Psoas muscle (tissue), 8 donors: ENCODE measurements at places on chromosomes 16 and 17. TPM values are rescaled to one million over a fixed set of nuclear protein-coding genes. Genes with fewer than 3 reads are reported as not detected.

Gene CMTM4
- 2.3 TPM for polyA plus RNA-seq

Gene CMTM1
- 0.25 TPM for polyA plus RNA-seq

Gene NOG
- 0.60 TPM for polyA plus RNA-seq

DNA sequence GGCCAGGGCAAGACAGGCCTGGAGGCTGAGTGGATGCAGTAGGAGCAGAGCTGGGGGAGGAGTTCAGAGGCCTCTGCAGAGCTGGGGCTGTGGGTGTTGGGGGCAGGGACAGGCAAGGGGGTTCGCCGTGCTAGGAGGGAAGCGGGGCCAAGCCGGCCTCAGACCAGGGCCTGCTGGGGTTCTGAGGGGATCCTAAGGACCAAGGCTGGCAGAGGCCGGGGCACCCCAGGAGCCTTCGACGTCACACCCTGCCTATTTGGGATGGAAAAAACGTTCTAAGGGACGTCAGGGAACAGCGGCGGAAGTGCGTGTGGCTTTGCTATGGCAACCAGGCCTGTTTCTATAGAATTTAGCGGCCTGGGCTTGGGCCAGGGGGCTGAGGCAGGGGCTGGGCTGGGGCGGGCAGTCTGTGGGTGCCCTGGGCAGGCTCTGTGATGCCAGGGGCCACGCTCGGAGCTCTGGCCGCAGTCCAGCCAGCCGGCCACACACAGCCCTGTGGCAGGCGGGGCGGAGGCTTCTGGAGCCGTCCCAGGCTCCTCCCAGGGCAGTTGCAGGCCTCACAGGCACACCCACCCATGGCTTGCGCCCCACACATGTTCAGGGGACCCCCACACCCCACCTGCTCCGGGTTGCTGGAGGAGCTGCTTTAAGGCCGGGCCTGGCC lies 3.7 kb downstream of the TRAF7 start:
- H3K4me1 ChIP-seq = peaks cover 39% of the 10 kb centered on the region
- H3K36me3 ChIP-seq = no peaks in the 10 kb centered on the region
- no peaks in the 10 kb centered on the region for H3K27me3 ChIP-seq

DNA sequence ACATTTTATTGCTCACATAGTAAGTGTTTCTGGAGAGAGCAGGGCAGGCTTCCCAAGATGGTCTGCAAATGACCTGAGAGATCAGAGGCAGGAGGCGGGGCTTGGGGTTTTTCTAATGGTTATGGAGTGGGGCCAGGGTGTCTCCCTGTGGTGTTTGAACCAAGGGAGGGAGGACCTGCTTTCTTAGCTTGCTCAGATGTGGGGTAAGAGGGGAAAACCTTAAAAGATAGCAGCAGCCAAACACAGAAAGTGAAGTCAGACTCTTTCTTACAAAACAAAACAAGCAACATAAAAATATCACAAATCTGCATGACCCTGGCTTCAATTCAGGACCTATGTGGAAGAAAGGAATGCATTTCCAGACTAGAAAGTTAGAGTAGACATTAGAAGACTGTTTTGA lies 22.9 kb upstream of the DNAJA2 start:
- H3K27ac ChIP-seq = no peak overlapping the region
- H3K4me3 ChIP-seq = no peak overlapping the region
- H3K27me3 ChIP-seq = no peaks in the 10 kb centered on the region
- no peaks in the 10 kb centered on the region for H3K36me3 ChIP-seq
- no peaks in the 10 kb centered on the region for H3K4me1 ChIP-seq

DNA sequence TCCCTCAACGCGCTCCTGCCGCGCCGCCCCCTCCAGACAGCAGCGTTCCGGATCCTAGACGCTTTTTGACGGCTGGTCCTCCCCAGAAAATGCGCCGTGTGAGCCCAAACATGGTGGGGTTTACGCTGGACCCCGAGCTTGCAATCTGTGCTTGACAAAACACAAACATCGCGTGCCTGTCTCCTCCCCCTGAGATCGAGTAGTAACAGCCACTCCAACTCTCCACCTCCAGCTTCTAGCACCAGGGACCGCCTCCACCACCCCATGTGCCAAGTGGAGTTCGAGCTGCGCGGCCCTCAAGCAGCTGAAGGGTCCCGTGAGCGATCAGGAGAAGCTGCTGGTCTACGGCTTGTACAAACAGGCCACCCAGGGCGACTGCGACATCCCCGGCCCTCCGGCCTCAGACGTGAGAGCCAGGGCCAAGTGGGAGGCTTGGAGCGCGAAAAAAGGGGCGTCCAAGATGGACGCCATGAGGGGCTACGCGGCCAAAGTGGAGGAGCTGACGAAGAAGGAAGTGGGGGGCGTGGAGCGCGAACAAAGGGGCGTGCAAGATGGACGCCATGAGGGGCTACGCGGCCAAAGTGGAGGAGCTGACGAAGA lies 656 bp upstream of the GEMIN4 start:
- DNase-seq = peak; percentile 79
- H3K27ac ChIP-seq = peak overlapping the region; percentile 77
- H3K27me3 ChIP-seq = no peaks in the 10 kb centered on the region
- H3K4me1 ChIP-seq = peaks cover 7% of the 10 kb centered on the region

- DNase-seq = no peak
- H3K4me1 ChIP-seq = peaks cover 37% of the 10 kb centered on the region
- peak overlapping the region; percentile 96 for H3K27ac ChIP-seq
- H3K27me3 ChIP-seq = no peaks in the 10 kb centered on the region
- H3K36me3 ChIP-seq = no peaks in the 10 kb centered on the region
- H3K4me3 ChIP-seq = peak overlapping the region; percentile 75
Observed at GRCh38 chr17:81294512-81295030, 536 bp downstream of the SLC38A10 start.

DNA sequence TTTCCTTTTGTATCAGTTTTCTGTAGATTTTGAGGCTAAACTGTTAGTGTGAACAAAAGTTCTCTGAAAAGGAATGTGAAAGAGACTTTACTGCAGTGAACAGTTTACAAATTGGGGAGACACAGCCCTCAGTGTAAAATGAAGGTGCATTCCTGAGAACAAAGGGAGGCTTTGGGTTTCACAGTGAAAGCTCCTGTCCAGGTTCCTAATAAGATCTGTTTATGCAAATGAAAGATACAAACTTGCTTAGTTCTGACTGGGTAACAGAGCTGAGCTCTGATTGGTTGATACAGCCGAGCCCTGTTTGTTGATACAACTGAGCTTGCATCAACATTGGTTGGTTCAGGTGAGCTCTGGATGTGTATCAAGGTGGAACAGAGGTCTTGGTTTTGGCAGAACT lies 8.3 kb upstream of the CDRT15 start:
- H3K27ac ChIP-seq = no peak overlapping the region
- H3K4me1 ChIP-seq = no peaks in the 10 kb centered on the region
- H3K36me3 ChIP-seq = no peaks in the 10 kb centered on the region
- no peak for DNase-seq

GRCh38 chr16:69720822-69721430 lies 5.4 kb downstream of the NQO1 start:
- no peaks in the 10 kb centered on the region for H3K27me3 ChIP-seq
- peaks cover 11% of the 10 kb centered on the region for H3K4me1 ChIP-seq
- H3K36me3 ChIP-seq = no peaks in the 10 kb centered on the region
- no peak for DNase-seq

DNA sequence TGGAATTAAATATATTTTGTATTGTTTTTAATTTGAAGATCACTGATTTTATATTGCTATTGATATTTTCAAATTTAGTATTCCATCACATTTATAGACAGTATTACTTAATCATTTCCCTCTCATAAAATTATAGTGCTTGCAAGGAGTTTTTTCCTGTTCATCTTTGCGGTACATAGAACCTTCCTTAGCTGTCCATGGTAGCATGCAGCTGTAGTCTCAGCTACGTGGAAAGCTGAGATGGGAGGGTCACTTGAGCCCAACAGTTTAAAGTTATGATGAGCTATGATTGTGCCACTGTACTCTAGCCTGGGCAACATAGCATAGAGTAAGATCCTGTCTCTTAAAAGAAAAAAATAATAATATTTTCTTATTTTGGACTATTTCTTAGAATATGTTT lies 215.8 kb upstream of the CHMP6 start:
- no peaks in the 10 kb centered on the region for H3K27me3 ChIP-seq
- H3K27ac ChIP-seq = peak overlapping the region; percentile 82
- no peaks in the 10 kb centered on the region for H3K36me3 ChIP-seq
- DNase-seq = no peak
- no peak overlapping the region for H3K4me3 ChIP-seq
- H3K4me1 ChIP-seq = peaks cover 23% of the 10 kb centered on the region

DNA sequence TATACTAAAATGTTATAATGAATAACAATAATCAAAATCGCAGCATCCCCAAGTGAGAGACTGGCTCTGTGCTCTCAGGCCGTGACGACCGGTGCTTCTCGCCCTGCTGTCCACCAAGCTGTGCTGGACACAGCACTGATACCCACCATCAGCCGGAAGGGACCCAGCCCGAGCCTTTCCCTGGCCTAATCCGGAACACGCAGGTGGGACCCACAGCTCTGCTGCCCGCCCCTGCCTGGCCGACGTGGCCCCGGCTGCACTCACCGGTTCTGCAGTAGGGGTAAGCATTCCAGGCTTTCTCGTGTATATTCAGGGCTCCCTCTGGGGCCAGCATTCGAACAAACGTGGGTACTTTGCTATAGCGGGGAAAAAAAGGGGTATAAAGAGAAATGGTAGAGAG lies 14.6 kb downstream of the PITPNA start:
- DNase-seq = no peak
- no peaks in the 10 kb centered on the region for H3K4me1 ChIP-seq
- no peaks in the 10 kb centered on the region for H3K27me3 ChIP-seq
- H3K36me3 ChIP-seq = peaks cover 97% of the 10 kb centered on the region
- H3K4me3 ChIP-seq = no peak overlapping the region
- H3K27ac ChIP-seq = no peak overlapping the region

Gene TBX2
- 3.5 TPM for polyA plus RNA-seq

GRCh38 chr17:73874008-73874720 lies 229.9 kb upstream of the SDK2 start:
- H3K4me3 ChIP-seq = no peak overlapping the region
- H3K4me1 ChIP-seq = no peaks in the 10 kb centered on the region
- no peaks in the 10 kb centered on the region for H3K27me3 ChIP-seq
- H3K36me3 ChIP-seq = no peaks in the 10 kb centered on the region
- no peak for DNase-seq

GRCh38 chr17:27945953-27946352 lies 52.8 kb upstream of the LYRM9 start:
- no peak for DNase-seq
- no peaks in the 10 kb centered on the region for H3K36me3 ChIP-seq
- H3K27me3 ChIP-seq = no peaks in the 10 kb centered on the region

- no peaks in the 10 kb centered on the region for H3K27me3 ChIP-seq
- H3K36me3 ChIP-seq = no peaks in the 10 kb centered on the region
- peak overlapping the region; percentile 67 for H3K4me3 ChIP-seq
- H3K27ac ChIP-seq = peak overlapping the region; percentile 96
- DNase-seq = peak; percentile 82
Observed at GRCh38 chr16:66926171-66926947, 1.0 kb upstream of the RRAD start.

DNA sequence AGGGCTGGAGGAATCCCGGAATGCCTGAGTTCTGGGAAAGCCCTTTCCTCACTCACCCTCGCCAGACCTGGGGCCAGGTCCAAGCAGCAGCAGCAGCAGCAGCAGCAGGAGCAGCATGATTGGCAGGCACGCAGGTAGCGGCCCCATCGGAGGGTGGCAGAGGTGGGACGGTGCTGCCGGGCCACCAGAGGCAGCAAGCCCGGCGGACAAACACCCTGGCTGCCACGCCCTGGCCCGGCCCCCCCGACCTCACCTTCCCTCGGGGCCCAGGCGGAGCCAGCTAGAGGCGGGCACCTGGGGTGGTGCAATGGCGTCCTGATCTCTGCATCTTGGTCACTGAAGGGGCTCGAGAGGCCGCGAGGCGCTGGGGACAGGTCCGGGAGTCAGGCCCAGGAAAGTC lies 122.4 kb downstream of the LAT start:
- no peak overlapping the region for H3K27ac ChIP-seq
- H3K27me3 ChIP-seq = no peaks in the 10 kb centered on the region
- DNase-seq = no peak
- H3K36me3 ChIP-seq = no peaks in the 10 kb centered on the region
- no peaks in the 10 kb centered on the region for H3K4me1 ChIP-seq

GRCh38 chr17:66580956-66581391 lies 253.9 kb upstream of the CACNG5 start:
- no peaks in the 10 kb centered on the region for H3K27me3 ChIP-seq
- H3K4me3 ChIP-seq = no peak overlapping the region

GRCh38 chr16:59733321-59733720 lies 999.2 kb upstream of the GOT2 start:
- H3K27me3 ChIP-seq = no peaks in the 10 kb centered on the region
- H3K27ac ChIP-seq = no peak overlapping the region
- no peaks in the 10 kb centered on the region for H3K36me3 ChIP-seq
- no peak overlapping the region for H3K4me3 ChIP-seq
- no peaks in the 10 kb centered on the region for H3K4me1 ChIP-seq

DNA sequence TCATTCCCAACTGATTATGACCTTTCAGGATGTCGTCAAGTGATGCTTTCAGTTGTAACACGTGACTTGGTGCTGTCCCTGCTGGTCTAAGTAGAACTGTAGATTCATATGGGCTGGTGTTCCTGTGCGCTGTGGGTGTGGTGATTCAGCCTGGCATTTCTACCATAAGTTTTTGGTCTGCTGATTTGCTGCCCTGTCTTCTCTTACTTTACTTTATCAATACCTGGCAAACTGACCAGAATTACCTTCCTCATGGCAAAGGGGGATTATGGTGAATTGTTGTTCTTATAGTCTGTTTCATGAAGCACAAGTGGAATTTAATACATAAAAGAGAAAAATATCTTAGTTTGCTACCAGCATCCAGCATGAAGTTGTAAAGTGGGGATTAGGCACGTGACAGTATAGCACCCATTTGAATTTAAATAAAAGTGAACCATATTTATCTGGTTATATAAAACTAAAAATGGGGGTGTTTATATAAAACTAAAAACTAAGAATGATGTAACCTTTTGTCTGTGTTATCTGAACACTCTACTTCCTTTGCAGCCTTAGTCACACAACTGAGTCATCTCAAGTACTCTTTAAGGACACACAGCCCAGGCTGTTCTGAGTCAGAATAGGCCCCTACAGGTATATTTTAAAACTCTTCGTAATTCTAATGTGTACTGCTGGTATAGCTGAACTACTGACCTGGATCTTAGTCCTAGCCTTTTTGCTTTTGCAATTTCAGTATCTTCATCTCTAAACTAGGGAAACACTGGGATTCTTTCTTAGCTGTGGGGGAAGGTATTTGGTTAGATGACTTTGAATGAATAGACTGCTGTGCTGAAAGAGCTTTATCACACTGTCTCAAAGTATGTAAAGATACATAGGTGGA lies 28.3 kb downstream of the TTC19 start:
- no peak for DNase-seq
- peak overlapping the region; percentile 80 for H3K27ac ChIP-seq
- no peak overlapping the region for H3K4me3 ChIP-seq

Gene ASGR2
- 0.04 TPM for polyA plus RNA-seq

Gene CHD9NB
- polyA plus RNA-seq = 0.14 TPM

- peaks cover 89% of the 10 kb centered on the region for H3K36me3 ChIP-seq
- no peaks in the 10 kb centered on the region for H3K27me3 ChIP-seq
- DNase-seq = no peak
Observed at GRCh38 chr16:74896389-74897370, 88.2 kb downstream of the WDR59 start.
